ENCODE measurements at places on chromosomes 3 and 15. TPM values are rescaled to one million over a fixed set of nuclear protein-coding genes. Genes with fewer than 3 reads are reported as not detected.

CCR8 gene
- not detected for total RNA-seq

FRMD4B gene
- total RNA-seq: 0.72 TPM

OPA1 gene
- 77.4 TPM for total RNA-seq

EPHA6 gene
- not detected for total RNA-seq

BTLA gene
- 0.36 TPM for total RNA-seq

UBP1 gene
- 77.4 TPM for total RNA-seq

EPHA3 gene
- total RNA-seq: 12.7 TPM

SLC51A gene
- not detected for total RNA-seq

SLC24A5 gene
- not detected for total RNA-seq

CCDC39 gene
- not detected for total RNA-seq

PAK6 gene
- not detected for total RNA-seq

ITIH4 gene
- total RNA-seq: 3.5 TPM

RASGRP1 gene
- total RNA-seq: 0.36 TPM

C3orf85 gene
- total RNA-seq: not detected

HRG gene
- not detected for total RNA-seq

PATL2 gene
- 2.7 TPM for total RNA-seq

C2CD4A gene
- under 0.01 TPM for total RNA-seq

PRTG gene
- total RNA-seq: 4.7 TPM

SCG5 gene
- 9.0 TPM for total RNA-seq

MYL3 gene
- not detected for total RNA-seq

All from osteoblast (primary cell).